ENCODE measurements at places on chromosomes 16 and 17.

GRCh38 chr16:9256196-9256595 is 164.8 kb downstream of the HAPSTR1 start:
- DNase-seq, result peak; percentile 16

GRCh38 chr17:14748036-14748710 is 447.3 kb downstream of the HS3ST3B1 start:
- DNase-seq, result no peak

- peak; percentile 71 for DNase-seq
Measured at GRCh38 chr17:82332669-82333278, 792 bp downstream of the SECTM1 start.

DNA sequence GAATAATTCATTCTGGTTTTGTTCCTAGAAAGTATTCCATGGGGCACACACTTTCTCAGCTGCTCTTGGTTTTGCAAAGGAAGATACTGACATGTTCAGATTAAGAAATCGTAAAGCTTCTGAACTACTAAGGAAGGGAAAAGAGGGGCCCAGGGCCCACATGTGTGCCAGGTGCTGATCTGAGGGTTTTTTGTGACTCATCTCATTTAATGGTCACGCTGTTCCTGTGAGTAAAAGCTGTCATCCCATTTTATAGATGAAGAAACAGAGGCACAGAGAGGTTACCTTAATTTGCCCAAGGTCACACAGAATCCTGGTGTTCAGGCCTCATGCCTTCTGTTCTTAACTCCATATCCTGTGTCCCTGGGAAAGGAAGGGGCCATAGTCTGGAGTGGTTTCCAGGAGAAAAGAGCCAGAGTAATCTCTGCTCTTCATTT is 113.2 kb downstream of the MSI2 start:
- DNase-seq, result no peak

- DNase-seq, result peak; percentile 58
Measured at GRCh38 chr17:50865060-50865867, 890 bp downstream of the TOB1 start.

GRCh38 chr17:47802341-47803022 is 19.1 kb downstream of the OSBPL7 start:
- peak; percentile 66 for DNase-seq

DNA sequence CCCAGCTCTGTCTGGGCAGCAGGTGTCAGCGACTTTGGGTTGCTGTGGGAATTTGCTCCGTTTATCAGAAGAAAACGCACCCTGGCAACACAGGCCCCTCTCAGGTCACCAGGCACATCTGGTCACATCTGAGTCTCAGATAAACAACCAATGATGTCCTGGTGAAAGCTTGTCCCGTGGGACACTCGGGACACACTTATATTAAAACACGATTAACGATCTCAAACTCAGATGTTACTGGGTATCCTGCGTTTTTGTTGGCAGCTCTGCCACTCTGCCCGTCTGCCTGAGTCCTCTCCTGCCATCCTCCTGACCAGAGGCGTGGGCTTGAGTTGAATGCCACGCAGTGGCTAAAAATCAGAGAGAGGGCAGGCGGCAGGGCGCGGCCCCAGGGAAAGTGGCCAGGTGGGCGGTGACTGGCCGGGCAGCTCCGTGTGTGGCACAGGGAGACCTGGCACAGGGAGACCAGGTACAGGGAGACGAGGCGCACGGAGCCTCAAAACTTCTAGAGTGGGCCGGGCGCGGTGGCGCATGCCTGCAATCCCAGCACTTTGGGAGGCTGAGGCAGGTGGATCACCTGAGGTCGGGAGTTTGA is 2.1 kb downstream of the SECTM1 start:
- no peak for DNase-seq

Data from AG08396 (cell line).